Activated CD8-positive, alpha-beta memory T cell treated with anti-CD3 and anti-CD28 coated beads for 1 hour (primary cell): ENCODE measurements at places on chromosomes 3 and 15.

- DNase-seq = peak; percentile 17
Observed at GRCh38 chr15:52567871-52568600, 794 bp downstream of the ARPP19 start.

DNA sequence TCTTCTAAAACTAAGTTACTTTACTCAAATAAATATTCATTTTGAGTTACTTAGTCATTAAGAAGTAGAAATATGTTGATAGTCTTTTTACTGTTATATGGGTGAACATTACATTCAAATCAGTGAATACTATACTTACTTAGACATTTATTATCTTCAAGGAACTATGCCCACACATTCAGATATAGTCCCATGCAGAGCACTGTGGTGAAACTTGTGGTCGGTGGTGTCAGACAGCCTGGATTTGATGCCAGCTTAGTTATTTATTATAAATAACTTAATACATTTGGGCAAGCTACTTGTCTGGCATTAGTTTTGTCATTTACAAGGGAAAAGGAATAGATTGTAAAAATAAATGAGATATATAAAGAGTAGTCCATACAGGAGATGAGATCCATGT is 149.5 kb downstream of the RAP2B start:
- no peak for DNase-seq

DNA sequence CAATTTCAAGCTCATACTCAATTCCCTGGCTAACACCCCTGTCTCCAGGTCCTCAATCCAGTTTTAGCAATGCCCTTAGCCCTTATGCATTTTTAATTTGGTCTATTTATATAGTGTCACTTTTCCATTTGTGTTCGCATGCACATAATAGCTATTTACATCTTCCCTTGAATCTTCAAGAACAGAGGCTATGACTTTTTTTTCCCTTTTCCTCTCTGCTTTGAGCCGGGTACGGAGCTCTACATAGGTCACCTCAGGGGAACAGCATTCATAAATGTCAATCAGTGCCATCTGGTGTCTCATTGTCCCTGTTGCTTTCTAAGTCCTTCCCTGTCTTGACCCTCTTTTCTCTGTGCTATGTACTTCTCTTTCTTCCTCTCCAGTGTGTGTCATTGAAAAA is 26.5 kb upstream of the ACTC1 start:
- no peak for DNase-seq

DNA sequence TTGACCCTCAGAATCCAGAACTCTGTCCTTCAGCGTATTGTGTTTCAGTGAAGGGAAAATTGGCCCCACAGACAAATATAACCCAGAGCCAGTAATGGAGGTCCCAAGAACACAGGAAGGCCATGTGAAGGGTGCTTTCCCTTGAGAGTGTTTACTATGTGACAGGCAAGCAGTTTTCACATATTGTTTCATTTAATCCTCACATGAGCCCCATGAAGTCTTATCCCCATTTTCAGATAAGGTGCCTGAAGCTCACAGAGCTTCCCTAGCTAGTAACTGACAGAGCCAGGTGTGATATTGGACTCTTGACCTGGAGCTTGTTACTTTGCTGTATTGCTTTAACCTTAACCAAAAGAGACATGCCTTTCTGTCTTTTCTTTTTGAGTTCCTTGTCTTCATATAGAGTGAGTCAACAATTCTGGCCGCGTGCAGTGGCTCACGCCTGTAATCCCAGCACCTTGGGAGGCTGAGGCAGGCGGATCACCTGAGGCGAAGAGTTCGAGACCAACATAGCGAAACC is 9.4 kb upstream of the DVL3 start:
- DNase-seq = no peak

DNA sequence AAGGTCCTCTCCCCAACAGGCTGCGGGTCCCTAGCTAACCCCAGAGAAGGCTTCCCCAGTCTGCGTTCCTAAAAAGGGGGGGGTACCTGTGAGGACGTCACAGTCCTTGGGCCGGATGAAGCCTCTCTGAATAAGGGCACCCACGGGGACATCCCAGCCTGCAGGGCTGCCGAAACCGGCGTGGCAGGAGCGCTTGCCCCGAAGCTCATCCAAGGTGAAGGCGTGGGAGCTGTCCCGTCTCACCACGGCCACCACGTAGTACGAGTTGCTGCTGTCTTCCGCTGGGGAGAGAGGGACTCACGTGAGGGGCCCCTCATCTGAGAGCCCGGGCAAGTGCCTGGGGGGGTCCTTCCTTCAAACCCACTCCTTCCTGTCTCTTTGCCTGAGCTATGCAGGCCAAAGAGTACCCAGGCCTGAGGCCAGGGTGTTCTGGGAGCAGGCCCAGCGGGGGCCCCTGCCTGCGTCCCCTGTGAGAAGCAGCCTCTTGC is 20.0 kb downstream of the MELTF start:
- no peak for DNase-seq

- no peak for DNase-seq
Observed at GRCh38 chr3:127719369-127719768, 46.6 kb downstream of the ABTB1 start.

- DNase-seq = no peak
Observed at GRCh38 chr3:187198490-187198889, 1.2 kb downstream of the RTP1 start.

DNA sequence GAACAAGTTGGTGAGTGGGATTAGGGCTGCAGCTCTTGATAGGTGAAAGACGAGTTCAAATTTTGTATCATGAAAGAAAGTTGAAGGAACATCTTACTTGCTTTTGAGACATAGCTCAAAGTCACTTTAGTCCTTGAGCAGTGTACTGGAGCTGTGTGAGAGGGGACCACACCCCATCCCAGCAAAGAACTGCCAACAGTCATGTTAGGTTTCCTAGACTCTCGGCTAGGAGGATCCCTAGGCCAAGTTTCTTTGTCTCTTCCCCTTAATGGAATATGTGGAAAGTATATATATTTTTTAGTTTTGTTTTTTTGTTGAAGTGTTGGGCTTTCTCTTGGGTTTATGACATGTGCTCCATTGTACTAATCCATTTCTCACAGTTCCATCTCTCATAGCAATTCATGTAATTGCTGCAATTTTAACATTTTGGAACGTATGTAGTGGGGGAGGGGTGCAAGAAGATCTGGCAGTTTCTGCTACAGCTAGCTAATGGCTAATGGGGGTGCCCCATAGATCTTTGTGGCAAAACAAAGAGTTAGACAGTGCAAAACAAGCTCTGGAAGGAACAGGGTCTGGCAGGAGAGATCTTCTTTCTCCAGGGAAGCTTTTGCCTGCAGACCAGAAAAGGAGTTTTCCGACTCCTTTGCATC is 25.1 kb downstream of the TLNRD1 start:
- no peak for DNase-seq

DNA sequence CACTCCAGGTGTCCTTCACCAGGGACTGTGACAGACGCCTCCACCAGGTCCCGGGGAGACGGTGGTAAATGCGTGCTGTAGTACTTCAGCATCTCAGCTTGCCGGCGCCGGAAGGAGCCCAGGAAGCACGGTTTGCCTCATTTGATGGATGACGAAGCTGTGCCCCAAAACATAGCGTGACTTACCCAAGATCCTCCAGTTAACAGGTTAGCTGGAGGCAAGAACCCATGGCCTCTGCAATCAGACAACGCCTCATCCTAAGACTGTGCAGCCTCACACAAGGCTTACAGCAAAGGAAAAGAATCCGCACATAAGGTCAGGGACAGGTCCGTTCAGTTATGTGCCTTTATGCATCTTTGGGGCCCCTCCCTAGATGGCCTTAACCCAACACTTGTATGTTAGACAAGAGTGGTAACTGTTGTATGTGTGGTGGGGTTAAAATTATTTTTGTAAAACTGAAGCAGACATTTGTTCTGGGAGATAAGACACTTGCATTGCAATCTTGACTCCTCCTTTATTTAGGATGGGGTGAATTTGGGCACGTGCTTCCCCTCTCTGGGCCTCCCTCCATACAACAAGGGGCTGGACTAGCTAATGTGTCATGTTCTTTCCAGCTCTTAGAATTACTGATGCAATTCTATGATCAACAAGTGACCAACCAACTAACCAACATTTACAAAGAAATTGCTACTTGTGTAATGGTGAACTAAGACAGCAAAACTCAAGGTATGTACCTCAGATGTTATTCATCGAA is 39.4 kb downstream of the VGLL4 start:
- no peak for DNase-seq

- no peak for DNase-seq
Observed at GRCh38 chr15:80172401-80172800, 19.6 kb downstream of the FAH start.

DNA sequence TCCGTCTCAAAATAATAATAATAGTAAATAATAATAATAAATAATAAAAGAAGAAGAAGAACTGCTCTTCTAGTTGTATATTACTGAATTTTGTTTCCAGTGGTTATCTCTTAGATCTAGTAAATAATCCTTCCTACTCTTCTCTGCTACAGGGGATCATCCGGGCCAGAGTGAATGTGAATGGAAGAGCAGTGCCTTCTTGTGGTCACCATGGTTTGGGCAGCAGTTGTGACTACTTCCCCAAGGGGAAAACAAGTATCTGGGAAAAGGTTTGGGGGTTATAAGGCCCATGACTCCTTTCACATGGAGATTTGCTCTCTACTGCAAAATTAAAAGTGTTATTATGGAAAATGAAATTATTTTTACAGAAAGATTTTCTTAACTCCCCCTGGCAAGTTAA is 5.5 kb upstream of the OR5K1 start:
- DNase-seq = no peak

DNA sequence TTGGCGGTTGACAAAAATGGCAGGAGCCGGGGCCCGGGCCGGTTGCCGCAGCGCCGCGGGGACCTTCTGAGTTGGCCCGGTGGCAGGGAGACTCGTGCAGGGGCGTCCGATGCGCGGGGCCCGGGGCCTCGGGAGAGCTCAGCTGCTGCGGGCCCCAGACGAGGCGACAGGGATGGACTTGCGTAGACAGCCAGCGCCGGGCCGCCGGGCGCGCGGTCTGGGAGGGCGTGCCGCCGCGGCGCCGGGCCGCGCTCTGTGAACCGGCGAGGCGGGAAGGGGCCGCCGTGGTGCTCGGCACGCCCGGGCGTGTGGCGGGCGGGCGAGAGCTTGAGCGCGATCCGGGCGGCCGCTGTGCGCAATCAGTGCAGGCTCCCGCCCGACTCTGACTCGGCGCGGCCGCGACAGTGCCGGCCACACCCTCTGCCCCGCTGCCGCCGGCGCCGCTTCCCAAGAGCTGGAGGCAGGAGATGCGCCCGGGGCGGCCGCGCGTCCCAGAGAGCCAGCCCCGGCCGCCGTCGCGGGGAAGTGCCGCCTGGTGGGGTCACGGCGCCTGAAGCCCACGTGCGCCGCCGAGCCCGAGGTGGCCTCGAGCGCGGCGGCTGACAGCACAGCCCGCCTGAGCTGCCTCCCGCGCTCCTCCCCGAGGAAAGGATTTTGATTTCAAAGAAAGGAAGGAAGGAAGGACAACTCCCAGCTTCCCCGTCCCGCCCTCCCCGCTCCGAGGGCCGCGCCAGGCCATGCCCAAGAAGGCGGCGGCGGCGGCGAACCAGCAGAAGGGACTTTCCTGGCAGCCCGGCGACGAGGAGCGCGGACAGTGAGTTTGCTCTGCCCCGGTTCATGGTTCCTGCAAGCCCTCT is 657 bp downstream of the TLNRD1 start:
- peak; percentile 25 for DNase-seq

- no peak for DNase-seq
Observed at GRCh38 chr3:32998631-32999451, 47.4 kb downstream of the CCR4 start.

- DNase-seq = no peak
Observed at GRCh38 chr15:78224023-78224411, 10.3 kb downstream of the ACSBG1 start.

GRCh38 chr3:106193876-106194275 is 325.1 kb upstream of the CBLB start:
- DNase-seq = no peak

- DNase-seq = no peak
Observed at GRCh38 chr3:45545476-45545875, 49.1 kb upstream of the LIMD1 start.

GRCh38 chr3:23877329-23877980 is 39.3 kb downstream of the NKIRAS1 start:
- no peak for DNase-seq
